ENCODE measurements at places on chromosomes 6 and 20. TPM values are rescaled to one million over a fixed set of nuclear protein-coding genes. Genes with fewer than 3 reads are reported as not detected.
A peak's percentile ranks its signal among the peaks of the same experiment; 100 is the strongest.

DNA sequence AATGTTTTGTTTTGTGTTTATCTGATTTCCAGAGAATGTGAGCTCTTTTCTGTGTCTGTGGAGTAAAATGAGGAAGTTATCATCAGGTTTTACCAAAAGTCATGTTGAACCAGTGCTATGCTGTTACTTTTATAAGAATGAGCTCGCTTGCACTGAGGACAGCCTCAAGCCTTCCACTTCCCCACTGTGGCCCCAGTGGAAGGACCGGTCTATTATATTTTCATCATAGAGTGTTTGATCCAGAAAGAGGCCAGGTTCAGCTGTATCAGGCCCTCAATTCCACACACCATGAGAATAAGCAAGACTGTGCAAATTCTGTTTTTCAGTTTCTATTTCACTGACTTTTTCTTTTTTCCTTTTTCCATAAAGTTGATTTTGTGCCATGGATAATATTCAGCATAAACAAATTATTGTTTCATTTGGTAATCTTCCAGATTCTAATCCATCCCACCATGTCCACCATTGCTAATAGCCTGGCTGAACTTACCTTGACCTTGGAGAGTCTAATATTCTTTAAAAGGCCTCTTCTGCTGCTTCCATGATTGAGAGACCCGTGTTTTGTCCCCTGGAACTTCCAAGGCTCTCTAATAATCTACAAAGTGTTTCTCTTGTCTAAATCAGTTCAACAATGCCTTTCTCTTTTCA is 286.2 kb downstream of the THBS2 start:
- H3K36me3 ChIP-seq, result no peaks in the 10 kb centered on the region
- peak overlapping the region; percentile 48 for H3K27ac ChIP-seq
- DNase-seq, result no peak

Gene RNF114
- total RNA-seq, result 54.5 TPM

- H3K27ac ChIP-seq, result no peak overlapping the region
- no peak overlapping the region for H3K4me3 ChIP-seq
- peaks cover 40% of the 10 kb centered on the region for H3K27me3 ChIP-seq
- no peak for DNase-seq
These were observed 62.9 kb upstream of the HBS1L start for GRCh38 chr6:135117413-135117968.

GRCh38 chr20:34891166-34892062 is 15.0 kb downstream of the ACSS2 start:
- H3K4me3 ChIP-seq, result no peak overlapping the region
- no peak overlapping the region for H3K27ac ChIP-seq
- H3K4me1 ChIP-seq, result peaks cover 7% of the 10 kb centered on the region
- DNase-seq, result no peak

Gene FOXQ1
- 0.53 TPM for total RNA-seq

DNA sequence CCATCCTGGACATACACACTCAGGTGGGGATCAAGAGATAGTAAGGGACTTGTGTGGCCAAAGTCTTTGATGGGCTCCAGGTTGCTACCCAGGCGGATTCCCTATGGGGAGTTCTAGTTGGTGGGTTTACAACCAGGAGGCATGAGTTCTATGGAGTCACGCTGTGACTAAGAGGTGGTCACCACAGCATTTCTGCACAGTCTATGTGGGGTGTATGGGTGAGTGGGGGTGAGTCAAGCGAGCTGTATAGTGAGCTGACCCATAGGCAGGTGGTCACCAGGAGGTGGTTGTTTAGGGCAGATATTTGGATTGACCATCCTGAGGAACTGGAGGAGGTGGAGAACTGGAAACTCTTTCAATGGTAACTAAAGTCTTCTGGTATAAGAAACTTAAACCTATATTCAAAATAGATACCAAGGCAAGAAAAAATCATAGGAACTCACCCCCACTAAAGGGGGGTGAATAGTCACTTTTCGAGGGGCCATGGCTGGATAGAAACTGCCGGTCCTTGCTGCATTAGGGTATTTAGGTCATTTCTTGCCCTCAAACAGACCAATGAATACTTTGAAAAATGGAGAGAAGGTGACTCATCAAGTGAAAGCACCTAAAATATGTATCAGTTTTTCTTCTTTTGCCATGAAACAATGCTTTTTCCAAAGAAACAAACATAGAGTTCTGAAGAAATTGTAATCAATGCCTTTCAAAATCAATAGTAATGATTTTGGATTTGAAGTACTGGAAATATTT is 84.3 kb upstream of the NRN1 start:
- peaks cover 36% of the 10 kb centered on the region for H3K27me3 ChIP-seq
- no peaks in the 10 kb centered on the region for H3K36me3 ChIP-seq
- H3K27ac ChIP-seq, result no peak overlapping the region
- no peak for DNase-seq
- no peak overlapping the region for H3K4me3 ChIP-seq

Gene HRH3
- total RNA-seq, result not detected

DNA sequence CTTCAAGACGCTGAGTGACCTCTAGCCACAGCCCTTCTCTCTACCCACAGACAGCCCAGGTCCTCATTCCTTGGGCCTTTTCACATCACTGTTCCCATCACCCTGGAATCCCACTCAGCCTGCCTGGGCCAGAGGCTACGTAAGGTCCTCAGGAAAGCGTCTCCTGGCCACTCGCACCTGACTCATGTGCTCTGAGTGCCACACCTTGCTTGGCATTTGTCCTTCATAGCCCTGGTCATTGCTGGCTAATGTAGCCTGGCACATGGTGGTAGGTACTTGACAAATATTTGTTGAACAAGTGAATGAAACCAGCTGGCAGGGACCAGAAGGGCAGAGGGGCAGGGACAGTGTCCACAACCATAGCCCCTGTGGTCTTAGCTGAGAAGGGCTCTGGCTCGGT is 50.6 kb upstream of the FANCE start:
- no peak overlapping the region for H3K27ac ChIP-seq
- no peaks in the 10 kb centered on the region for H3K27me3 ChIP-seq
- no peak for DNase-seq

DNA sequence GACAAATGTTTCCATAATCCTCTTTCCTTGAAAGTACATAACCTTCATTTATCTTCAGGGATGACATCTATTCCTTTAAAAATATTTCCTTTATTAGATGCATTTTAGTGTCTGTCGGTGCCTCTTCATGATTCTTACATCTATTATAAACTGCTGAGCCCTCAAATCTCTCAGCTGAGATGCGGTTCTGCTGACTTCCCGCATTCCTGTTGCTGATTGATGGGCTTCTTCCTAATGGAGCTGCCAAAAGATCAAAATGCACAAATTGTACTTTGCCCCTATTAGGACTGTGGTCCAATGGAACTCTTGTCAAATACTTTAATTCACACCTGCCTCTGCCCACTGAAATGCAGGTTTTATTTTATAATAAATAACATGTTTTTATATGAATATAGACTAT is 78.7 kb upstream of the SAMD5 start:
- peaks cover 24% of the 10 kb centered on the region for H3K27me3 ChIP-seq
- H3K27ac ChIP-seq, result no peak overlapping the region
- H3K4me1 ChIP-seq, result peaks cover 31% of the 10 kb centered on the region
- no peaks in the 10 kb centered on the region for H3K36me3 ChIP-seq
- no peak for DNase-seq
- H3K4me3 ChIP-seq, result no peak overlapping the region

Gene DEFB116
- not detected for total RNA-seq

Gene MMUT
- 20.1 TPM for total RNA-seq

DNA sequence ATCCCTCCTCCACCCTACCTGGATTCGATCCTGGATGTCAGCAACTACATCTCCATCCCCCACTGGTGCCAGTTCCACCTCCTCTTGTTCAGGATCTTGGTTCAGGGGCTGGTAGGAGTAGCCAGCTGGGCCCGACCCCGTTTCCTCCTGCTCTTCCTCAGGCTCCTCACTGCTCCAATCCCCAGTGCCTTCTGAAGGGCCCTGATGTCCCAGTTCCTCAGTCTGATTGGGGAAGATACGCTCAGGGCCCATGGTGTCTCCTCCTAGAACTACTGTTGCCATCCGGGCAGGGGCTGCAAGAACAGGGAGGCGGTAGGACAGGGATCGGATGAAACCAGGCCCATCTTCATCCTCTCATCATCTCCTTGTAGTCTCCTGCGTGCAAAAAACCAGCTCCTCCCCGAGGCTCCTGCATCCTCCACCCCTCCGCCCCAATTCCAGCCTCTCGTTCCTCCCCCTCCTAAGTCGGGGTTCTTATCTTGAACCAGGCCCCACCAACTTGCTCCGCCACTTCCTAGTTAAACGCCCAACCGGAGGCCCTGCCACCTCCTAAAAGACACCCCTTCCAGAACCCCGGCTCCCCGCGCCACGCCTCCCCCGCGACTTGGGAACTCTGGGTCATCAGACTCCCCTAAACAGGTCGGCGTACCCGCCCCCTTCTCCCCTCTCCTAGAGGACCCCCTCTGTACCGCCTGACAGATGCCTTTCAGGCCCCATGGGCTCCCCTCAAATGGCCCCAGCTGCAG is 476 bp downstream of the MEA1 start:
- no peak for DNase-seq
- H3K4me1 ChIP-seq, result peaks cover 38% of the 10 kb centered on the region
- peaks cover 19% of the 10 kb centered on the region for H3K36me3 ChIP-seq
- peak overlapping the region; percentile 81 for H3K27ac ChIP-seq
- peak overlapping the region; percentile 89 for H3K4me3 ChIP-seq
- H3K27me3 ChIP-seq, result no peaks in the 10 kb centered on the region

Gene SRSF12
- total RNA-seq, result 12.4 TPM

DNA sequence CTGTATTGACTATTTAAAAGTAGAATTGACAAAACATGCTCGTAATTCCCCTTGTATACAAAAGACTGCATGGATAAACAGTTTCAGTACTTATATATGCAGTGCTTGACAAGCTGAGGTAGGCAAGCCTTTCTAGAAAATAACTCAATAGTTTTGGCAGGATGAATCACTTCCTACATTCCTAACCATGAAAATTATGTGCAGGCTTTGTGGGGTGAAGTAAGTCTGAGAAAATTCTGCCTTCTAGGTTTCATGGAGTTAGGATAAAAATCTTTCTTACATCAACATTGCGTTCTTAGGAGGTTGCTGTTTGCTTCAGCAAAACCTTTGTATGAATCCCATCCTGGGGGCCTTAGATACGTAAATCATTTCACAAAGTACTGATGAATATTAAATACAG is 801.4 kb upstream of the EYS start:
- peaks cover 5% of the 10 kb centered on the region for H3K4me1 ChIP-seq
- peak overlapping the region; percentile 32 for H3K27ac ChIP-seq
- no peak for DNase-seq
- H3K36me3 ChIP-seq, result no peaks in the 10 kb centered on the region
- no peaks in the 10 kb centered on the region for H3K27me3 ChIP-seq
- no peak overlapping the region for H3K4me3 ChIP-seq

Gene SLC17A2
- not detected for total RNA-seq

DNA sequence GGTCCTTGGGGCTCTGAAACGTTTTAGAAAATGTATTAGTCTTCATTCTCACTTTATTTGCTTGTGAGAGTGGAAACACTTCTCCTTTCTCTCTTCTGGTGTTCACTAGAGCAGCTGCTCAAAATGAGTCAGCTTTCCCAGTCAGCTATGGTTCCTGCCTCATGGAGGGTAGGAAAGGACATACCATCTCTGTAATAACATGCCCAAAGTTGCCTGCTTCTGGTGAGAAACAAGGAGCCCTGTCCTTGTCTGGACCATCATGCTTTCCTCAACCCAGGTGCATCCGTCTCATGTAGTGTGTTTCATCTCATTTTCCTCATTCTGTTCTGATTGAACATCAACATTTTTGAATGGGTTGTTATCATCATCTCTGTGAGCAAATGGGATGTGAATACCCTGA is 17.1 kb upstream of the TINAG start:
- no peak for DNase-seq
- H3K4me1 ChIP-seq, result peaks cover 10% of the 10 kb centered on the region
- H3K27ac ChIP-seq, result no peak overlapping the region
- no peak overlapping the region for H3K4me3 ChIP-seq

GRCh38 chr6:146741609-146742008 is 142.8 kb downstream of the ADGB start:
- no peaks in the 10 kb centered on the region for H3K4me1 ChIP-seq
- H3K27me3 ChIP-seq, result peaks cover 3% of the 10 kb centered on the region
- H3K36me3 ChIP-seq, result no peaks in the 10 kb centered on the region
- H3K4me3 ChIP-seq, result no peak overlapping the region

- H3K36me3 ChIP-seq, result no peaks in the 10 kb centered on the region
- no peak for DNase-seq
- H3K27ac ChIP-seq, result no peak overlapping the region
- peaks cover 31% of the 10 kb centered on the region for H3K27me3 ChIP-seq
- H3K4me1 ChIP-seq, result no peaks in the 10 kb centered on the region
- no peak overlapping the region for H3K4me3 ChIP-seq
These were observed 19.4 kb upstream of the MUC21 start for GRCh38 chr6:30964075-30964474.

GRCh38 chr6:33613146-33613794 is 7.9 kb upstream of the ITPR3 start:
- no peaks in the 10 kb centered on the region for H3K36me3 ChIP-seq
- DNase-seq, result no peak
- H3K4me1 ChIP-seq, result peaks cover 25% of the 10 kb centered on the region
- H3K4me3 ChIP-seq, result no peak overlapping the region
- no peak overlapping the region for H3K27ac ChIP-seq

DNA sequence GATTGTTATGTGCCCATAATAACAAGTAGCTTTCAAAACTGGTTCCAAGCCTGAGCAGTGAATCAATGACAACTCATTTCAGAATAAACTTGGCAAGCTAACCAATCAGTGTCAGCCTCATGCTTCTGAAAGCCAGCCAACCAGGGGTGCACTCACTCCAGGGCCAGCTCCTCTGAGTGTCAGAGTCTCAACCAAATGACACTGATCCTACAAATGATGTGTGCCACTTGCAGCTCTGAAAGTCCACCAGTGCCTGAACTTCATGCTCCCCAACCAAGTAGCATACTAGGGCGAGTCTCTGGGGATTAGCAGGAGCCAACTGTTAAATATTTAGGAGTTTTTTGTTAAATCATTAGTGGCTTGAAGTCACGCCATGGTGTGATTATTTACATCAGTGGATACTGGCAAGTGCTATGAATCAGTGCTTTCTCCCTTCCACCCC is 4.5 kb downstream of the IYD start:
- H3K27me3 ChIP-seq, result peaks cover 46% of the 10 kb centered on the region
- no peaks in the 10 kb centered on the region for H3K36me3 ChIP-seq
- no peaks in the 10 kb centered on the region for H3K4me1 ChIP-seq
- H3K4me3 ChIP-seq, result no peak overlapping the region

Gene NOX3
- total RNA-seq, result not detected

GRCh38 chr20:54570561-54570960 is 95.2 kb downstream of the DOK5 start:
- no peaks in the 10 kb centered on the region for H3K4me1 ChIP-seq
- H3K4me3 ChIP-seq, result no peak overlapping the region
- H3K27ac ChIP-seq, result no peak overlapping the region
- H3K27me3 ChIP-seq, result no peaks in the 10 kb centered on the region
- no peak for DNase-seq
- H3K36me3 ChIP-seq, result no peaks in the 10 kb centered on the region

Gene FAM184A
- total RNA-seq, result 4.1 TPM

GRCh38 chr20:8055096-8055495 is 35.5 kb upstream of the TMX4 start:
- peaks cover 13% of the 10 kb centered on the region for H3K4me1 ChIP-seq
- no peaks in the 10 kb centered on the region for H3K36me3 ChIP-seq
- no peak for DNase-seq
- H3K27ac ChIP-seq, result no peak overlapping the region
- no peak overlapping the region for H3K4me3 ChIP-seq

Data from mesothelial cell of epicardium (in vitro differentiated cells).